B cell (primary cell): ENCODE measurements at places on chromosomes 13 and 19.

DNA sequence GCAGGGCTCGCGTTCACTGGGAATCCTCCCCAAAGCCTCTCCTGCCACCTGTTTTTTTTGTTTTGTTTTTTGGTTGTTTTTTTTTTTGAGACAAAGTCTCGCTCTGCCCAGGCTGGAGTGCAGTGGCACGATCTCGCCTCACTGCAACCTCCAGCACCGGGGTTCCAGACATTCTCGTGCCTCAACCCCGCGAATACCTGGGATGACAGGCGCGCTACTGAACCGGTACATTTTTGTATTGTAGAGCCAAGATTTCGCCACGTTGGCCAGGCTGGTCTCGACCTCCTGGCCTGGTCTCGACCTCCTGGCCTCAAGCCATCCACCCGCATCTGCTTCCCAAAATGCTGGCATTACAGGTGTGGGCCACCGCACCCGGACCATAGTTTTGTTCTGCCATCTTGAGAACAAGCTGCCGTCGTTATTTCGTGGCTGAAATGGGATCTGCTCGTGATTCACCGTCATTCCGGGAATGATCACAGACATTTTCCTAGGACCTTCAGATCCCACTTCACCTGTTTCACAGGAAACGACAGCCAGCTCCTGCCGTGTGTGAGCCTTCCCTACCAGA, 46.8 kb downstream of the OXGR1 start:
- no peak for DNase-seq

DNA sequence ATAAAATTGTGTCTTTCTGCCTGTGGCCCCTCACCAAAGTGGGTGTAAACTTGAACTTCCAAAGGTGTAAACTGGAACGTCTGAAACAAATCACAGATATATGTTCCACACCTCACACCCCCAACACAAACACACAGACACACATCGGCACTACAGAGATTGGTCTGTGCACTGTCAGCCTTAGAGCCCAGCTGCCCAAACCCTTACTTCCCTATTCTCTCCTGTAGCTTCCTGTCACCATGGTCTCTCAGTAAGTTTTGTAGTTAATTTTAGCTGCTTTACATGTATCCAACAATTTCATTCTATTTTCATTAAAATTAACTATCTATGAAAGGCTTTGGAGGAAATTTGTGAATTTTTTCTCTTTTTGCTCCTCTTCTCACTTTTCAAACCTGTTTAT, 5.4 kb downstream of the TM9SF2 start:
- peak; percentile 68 for DNase-seq

DNA sequence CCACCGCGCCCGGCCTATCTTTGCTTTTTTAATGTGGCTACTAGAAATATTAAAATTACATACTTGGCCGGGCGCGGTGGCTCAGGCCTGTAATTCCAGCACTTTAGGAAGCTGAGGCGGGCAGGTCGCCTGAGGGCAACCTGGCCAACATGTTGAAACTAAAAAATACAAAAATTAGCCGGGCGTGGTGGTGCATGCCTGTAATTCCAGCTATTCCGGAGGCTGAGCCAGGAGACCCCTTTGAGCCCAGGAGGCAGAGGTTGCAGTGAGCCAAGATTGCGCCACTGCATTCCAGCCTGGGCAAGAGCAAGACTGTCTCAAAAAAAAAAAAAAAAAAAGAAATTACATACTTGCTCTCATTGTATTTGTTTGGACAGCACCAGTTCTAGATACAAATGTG, 34.8 kb upstream of the DPRX start:
- DNase-seq, result no peak

GRCh38 chr19:15010501-15011300, 31.0 kb upstream of the SLC1A6 start:
- no peak for DNase-seq

- no peak for DNase-seq
Measured at GRCh38 chr13:74073274-74073673, 60.9 kb downstream of the KLF12 start.

- DNase-seq, result no peak
Measured at GRCh38 chr19:46470376-46470775, 987 bp downstream of the PNMA8A start.

GRCh38 chr13:41401366-41401765, 56.0 kb upstream of the RGCC start:
- DNase-seq, result no peak

- DNase-seq, result no peak
Measured at GRCh38 chr13:29994911-29995595, 144.6 kb upstream of the UBL3 start.

DNA sequence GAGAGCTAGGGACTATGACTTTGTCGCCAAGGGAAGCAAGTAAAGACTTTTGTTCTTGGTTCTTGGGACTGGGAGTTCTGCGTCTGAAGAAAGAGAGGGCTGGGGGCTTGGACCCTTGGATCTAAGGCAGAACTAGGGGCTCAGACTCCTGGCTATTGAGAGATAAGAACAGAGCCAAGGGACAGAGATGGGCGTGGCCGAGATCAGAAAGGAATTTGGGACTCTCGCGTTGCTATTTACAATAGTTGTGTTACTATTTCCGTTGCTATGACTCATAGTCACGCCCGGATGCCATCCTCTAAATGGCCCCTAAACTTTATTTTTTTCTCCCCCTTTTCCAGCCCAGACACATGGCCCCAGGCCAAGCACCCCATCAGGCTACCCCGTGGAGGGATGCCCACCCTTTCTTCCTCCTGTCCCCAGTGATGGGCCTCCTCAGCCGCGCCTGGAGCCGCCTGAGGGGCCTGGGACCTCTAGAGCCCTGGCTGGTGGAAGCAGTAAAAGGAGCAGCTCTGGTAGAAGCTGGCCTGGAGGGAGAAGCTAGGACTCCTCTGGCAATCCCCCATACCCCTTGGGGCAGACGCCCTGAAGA, 759 bp downstream of the PPP1R15A start:
- DNase-seq, result peak; percentile 92

DNA sequence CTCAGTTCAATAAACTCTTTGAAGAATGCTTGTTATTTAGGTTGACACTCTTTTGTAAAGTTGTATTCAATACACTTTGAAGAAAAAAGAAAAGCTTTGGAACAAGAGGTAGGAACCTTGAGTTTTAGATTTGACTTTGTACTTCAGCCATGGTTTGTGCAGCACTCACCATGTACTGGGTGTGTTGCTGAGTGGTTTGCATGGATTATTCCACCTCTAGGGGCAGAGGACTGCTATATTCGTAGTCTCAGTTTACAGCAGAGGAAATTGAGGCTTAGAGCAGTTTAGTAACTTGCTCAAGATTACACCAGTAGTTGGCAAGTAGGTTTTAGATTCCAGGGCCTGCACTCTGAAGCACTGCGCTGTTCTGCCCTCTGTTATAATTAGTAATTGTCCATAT, 68.8 kb downstream of the DNAJC3 start:
- no peak for DNase-seq

- DNase-seq, result peak; percentile 76
Measured at GRCh38 chr19:898663-899062, 5.4 kb downstream of the RNU6-9 start.
